ENCODE measurements at places on chromosomes 3 and 15. TPM values are rescaled to one million over a fixed set of nuclear protein-coding genes. Genes with fewer than 3 reads are reported as not detected.

The MCTP2 gene
- total RNA-seq, result 4.5 TPM

DNA sequence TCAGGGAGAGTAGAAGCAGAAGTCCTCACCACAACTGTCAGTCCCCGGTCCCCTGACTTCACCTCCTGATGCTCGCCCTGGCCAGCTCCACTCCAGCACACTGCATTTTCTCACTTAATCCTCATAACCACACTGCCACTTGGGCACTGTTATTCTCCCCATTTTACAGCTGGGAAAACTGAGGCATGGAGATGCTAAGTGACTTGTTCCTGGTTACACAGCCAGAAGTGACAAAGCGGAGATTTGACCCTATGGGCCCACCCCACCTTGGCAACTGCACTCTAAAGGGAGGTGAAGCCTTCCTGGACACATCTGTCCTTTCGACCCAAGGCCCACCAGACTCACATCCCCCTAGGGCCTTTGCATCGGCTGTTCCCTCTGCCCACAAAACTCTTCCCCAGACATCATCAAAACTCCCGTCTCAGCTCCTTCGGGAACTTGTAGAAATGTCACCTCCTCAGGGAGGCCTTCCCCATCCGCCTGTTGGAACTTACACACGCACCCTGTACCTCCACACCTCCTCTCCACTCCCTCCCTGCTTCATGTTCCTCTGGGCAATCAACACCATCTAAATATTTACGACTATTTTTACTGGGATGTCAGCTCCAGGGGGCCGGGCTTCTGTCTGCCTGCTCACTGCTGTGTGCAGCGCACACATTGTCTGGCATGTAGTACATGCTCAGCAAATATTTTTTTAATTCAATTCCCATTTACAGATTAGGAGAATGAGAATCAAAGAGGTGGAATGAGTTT lies 3.1 kb downstream of the GRIP2 start:
- no peak for DNase-seq

GRCh38 chr15:39172380-39173281 lies 408.2 kb upstream of the THBS1 start:
- peak; percentile 82 for DNase-seq

DNA sequence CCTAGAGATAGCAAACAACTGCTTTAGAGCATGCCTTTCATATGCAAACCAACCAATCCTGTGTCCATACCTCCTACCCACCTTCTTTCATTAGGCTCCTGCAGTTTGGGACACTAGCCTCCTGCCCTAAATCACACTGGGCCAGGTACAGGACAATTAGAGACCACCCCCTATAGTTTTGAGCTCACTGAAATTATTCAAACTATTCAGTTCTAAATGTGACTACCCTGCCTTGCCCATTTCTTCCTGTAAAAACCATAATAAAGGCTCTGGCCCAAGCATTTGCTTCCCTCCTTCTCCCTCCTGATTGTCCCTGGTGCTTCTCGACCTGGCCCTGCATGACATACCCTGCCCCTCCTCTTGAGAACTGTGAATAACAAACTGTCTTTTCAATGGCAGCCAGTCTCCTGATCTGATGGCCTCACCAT lies 31.4 kb upstream of the LRIG1 start:
- no peak for DNase-seq

GRCh38 chr15:90496791-90497190 lies 32.9 kb upstream of the CRTC3 start:
- no peak for DNase-seq

DNA sequence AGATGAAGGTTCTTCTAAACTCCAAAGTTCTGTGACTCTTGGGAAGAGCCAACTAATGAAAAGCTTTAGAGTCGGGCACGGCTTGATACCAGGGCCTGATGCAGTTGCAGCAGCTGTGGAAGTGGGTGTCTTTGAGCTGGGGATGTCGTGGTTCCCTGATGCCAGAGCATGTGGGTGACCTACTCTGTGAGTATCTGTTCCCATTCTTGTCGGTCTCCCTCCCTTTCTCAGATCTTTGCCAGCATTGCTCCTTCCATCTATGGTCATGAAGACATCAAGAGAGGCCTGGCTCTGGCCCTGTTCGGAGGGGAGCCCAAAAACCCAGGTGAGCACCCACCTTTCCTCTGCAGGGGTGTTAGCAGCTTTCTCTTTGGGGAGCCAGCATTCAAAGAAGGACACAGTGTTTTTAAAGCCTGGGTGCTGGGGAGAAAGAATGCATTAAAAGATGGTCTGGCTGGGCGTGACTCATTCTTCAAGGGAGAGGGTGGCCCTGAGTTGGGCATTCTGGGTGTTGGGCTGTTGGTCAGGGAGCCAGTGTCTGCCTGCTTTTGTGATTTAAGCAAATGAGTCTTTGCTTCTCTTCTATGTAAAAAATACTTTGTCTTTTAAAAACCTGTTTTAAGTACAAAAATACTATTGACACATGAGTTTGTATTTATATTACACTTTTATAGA lies 13.2 kb upstream of the PODXL2 start:
- no peak for DNase-seq

DNA sequence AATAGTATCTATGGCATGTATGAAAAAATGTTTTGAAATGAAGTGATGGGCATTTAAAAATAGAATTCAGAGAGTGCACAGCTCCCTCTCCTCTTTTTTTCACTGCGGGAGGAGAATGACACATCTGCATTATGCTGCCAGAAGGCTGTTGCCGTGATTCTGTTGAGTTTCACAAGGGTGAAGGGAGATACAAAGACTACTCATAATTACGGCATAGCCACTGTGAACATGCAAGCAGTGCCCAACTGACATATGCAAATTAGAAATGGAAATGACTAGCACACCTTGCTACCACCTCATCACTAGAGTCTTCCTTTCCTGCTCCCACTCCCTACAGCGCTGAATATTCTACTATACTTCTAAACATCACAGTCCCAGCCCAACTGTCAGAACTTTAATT lies 20.1 kb downstream of the IFT57 start:
- peak; percentile 71 for DNase-seq

The SATB1 gene
- 18.0 TPM for total RNA-seq

- no peak for DNase-seq
Measured at GRCh38 chr3:156030723-156031122, 89.7 kb upstream of the KCNAB1 start.

- no peak for DNase-seq
Measured at GRCh38 chr15:71357321-71357732, 242.1 kb downstream of the THSD4 start.

DNA sequence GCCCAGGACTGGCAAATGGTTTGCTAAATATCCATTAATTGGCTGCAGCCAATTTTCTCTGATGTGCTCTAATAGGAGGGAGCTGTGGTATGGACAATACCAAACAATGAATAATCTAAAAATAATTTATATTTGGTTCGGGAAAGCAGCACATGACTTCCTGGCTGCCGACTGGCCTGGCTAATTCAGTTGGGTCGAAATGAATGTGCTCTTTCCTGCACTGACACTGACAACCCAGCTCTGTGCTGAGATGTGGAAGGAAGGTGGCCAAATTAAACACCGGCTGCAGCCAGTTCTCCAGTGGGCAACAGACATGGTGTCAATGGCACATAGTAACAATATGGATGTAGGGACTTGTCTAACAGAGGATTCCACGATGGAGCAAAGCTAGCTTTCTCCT lies 21.1 kb upstream of the COLQ start:
- no peak for DNase-seq
